ENCODE measurements at places on chromosomes 7 and 10.
A peak's percentile ranks its signal among the peaks of the same experiment; 100 is the strongest.

DNA sequence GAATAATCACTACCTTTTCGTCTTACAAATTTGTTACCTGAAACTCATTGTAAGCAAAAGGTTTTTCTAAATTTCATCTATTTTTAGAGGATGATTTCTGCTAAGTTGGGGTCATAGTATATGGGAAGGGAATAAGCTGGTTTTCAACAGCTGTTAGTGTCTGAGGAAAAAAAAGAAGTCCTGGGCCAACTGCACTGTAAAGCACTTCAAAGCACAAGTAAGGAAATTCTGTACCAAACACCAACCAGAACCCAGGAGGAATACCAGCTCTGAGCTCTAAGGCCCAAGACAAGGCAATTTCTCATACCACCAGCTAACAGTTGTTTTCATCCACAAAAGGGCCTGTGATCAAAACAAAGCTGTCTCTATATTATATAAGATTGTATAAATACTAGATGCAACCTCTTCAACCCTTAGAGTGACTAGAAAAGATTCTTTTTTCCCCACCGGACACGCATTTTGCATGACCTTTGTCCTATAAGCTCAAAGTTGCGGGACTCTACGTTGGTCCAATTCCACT is 6.1 kb upstream of the MEOX2 start:
- DNase-seq = no peak

DNA sequence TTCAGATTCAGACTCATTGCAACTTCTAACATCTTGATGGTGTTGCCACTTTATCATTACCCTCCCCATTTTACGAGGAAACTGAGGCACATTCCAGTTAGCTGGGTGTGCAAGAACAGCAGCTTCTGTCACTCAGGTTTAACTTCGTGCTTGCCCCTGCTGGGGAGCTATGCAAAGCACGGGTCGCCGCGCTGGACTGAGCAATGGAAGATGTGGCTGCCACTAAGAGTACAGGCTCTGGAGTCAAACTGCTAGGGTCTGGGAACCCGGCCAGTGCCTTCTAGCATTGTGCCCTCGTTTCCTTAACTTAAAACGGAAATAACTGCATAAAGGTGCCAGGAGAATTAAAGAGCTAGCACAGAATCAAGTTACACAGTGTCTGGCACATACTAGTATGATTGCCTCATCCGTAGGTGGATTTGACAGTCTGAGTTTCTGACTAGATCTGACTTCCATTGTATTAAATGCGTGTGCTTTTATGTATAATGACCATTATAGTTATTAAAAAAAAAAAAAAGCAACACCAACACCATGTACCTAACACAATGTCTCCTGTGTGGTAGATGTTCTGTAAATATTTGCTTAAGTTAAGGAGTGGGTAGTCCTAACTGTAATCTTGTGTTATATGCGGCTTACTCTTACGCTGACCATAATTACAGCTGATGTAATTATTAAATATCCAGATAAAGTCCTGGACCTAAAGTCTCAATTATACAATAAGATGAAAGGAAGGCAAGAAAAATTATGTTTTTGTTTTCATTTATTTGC is 842 bp downstream of the ZNF22 start:
- peak; percentile 55 for DNase-seq

DNA sequence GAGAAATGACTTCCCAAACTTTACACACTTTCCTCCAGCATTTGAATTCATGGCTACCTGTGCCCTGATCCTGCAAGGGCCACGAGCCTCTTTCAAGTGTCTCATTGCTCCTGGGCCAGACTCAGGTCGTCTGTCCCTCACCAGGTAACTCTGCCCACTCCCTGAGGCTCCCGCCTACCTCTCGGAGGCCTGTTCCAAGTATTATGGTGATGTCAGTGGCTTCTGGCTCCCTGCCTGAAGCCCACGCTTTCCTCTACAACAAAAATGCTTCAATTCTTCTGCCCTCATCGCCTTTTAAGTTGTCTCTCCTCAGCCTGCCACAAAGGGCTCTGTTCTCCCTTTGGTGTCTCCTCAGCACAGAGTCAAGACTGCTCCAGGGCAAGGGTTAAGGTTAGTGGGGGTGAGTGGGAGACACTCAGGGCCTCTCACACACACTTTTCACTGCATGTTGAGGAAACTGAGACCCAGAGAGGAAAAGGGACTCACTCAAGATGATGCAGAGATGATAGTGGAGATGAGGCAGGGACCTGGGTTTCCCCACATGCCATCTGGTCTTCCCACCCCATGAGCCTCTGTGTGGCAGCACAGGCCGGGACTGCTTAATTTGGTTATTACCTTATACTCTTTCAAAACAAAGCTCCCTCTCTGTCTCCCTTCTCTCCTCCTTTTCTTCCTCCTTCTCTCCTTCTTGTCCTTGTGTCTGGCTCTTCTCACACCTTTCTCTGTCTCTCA is 28.3 kb upstream of the EGR2 start:
- DNase-seq = peak; percentile 12

- DNase-seq = no peak
These were observed 17.6 kb upstream of the IMPDH1 start for GRCh38 chr7:128427289-128427891.

DNA sequence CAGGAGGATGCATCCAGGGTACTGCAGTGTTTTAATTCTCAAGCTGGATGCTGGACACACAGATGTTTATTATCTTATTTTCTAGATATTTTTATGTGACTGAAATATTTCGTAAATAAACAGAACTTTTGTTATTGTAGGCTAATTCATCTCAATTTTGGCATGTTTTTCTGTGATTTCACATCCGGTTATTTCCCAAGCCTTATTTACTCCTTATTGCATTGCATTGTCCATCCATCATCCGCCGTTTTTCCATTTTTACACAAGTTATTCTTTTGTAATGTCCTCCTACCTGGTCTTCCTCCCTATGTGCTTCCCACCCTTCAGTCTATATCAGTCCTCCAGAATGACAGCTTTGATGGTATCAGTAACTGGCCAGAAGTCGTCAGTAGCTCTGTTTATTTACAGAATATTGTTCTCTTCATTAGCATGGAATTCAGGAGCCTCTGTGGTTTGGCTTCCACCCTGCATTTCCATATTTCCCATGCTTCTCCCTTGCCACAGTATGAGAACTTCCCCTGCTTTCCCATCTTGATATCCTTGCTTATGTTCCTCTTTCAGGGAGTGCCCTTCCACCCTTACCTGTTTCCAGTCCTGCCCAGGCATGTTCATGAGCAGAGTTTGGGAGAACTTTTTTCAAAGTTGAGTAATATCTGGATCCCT is 16.1 kb downstream of the GNAI1 start:
- DNase-seq = no peak

- no peak for DNase-seq
These were observed 796.8 kb downstream of the XPNPEP1 start for GRCh38 chr10:109126541-109126940.

GRCh38 chr10:120783098-120783497 is 68.1 kb upstream of the WDR11 start:
- DNase-seq = no peak

DNA sequence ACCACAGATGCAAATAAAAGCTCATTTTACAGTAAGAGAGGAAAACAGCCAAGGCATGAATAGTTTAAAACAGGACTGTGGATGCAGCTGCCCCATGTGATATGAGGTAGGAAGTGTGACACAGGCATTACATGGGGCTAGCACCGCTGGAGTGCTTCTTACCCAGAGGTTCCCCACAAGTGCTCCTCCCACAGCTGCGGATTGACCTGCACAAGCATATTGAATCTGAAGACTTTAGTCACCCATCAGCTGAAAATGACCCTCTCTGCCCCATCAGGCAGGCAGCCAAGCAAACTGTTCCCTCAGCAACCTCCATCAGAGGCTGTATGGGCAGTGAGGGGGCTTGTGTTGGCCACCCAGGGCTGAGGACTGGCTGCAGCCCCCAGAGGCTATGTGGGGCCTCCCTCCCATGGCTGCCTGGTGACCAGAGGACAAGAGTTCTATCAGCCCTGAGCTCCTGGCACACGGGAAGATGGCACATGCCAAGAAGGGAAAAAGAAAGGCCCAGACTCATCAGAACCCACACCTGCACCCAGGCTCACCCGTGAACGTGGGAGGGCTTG is 98.7 kb downstream of the TCERG1L start:
- DNase-seq = no peak

- DNase-seq = no peak
These were observed 126.4 kb downstream of the ARHGAP22 start for GRCh38 chr10:48478469-48478868.

- DNase-seq = no peak
These were observed 76.2 kb downstream of the AHR start for GRCh38 chr7:17374654-17375053.

DNA sequence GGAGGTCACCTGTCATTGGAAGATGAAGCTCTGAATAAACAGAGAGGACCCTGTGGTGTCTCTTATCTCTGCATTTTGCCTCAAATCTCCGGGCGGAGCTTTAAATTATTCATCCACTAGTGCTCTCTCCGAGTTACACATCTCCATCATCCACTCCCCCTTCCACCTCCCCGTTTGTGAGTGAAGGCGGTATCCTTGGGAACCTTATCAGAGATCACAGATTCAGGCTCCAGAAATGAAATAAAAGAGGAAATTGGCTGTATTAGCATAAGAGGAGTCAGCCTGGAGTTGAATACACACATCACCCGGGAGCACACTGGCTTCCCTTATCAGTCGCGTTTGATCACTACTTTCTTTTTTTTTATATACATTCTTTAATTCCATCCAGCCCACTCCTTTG is 1184.8 kb downstream of the GATA3 start:
- no peak for DNase-seq

DNA sequence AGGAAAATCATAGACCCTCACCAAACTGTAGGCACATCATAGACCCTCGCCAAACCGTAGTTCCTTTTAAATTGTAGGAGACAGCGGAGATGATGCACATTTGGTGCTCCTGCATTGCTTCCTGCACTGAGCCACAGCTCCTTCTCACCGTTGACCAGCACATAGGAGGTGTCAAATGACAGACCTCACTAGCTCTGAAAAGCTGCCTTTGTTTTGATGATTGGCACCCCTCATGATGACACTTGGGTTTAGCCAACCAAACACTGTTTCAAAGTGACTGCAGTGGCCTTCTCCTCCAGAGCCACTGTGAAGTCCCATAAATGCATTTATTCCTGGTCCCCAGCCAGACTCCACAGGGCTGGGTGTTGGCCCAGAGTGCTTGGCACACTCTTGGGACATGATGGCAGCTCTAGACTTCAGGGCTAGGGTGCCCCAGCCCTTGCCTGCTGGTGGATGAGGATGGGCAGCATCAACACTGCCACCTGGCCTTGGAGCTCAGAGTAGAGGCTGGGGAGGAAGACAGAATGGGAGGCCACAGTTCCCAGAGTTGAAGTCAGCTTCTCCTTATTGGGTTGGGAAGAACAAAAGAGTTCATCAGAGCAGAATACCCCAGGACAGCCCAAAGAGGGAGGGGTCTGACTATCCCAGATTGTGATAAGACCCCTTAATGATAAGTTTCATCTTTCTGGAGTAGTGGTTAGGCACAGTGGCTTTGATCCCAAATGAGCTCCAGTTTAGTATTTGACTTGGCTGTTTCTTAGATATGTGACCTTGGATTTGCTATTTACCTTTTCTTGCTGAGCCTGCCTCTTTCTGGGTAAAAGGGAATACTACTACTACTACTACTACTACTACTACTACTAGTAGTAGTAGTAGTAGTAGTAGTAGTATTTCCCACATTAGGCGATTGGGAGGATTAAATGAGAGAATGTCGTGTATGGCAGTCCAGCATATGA is 75.3 kb downstream of the MTPN start:
- no peak for DNase-seq

GRCh38 chr7:70771451-70771850 is 360.5 kb upstream of the GALNT17 start:
- DNase-seq = no peak
